ENCODE measurements at places on chromosomes 6 and 20. TPM values are rescaled to one million over a fixed set of nuclear protein-coding genes. Genes with fewer than 3 reads are reported as not detected.

GRCh38 chr6:100614386-100614785 is 149.7 kb upstream of the SIM1 start:
- no peak for DNase-seq

DNA sequence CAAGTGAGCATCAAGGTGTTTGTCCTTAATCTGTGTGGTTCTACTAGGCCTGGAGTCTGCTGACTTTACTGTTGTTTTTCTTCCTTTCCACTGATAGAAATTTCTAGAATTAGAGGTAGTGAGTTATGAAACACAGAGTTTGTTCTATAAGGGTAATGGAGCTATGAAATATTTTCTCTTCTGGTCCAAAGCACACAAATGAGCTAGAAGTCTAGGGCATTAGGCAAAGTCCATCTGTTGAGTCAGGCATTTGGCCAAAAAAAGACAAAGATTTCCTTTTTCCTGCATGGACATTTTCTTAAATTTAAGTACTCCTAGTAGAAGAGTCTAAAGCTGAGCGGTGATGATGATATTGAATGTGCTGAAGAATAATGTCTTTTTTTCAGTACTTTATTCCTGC is 174.3 kb upstream of the STXBP5 start:
- DNase-seq = no peak

CYP39A1 gene
- total RNA-seq = not detected

- DNase-seq = no peak
Measured at GRCh38 chr20:22559711-22560318, 24.6 kb downstream of the FOXA2 start.

SLC16A10 gene
- total RNA-seq = 6.3 TPM

- DNase-seq = no peak
Measured at GRCh38 chr6:153210083-153210482, 79.0 kb upstream of the RGS17 start.

GRCh38 chr6:132320007-132320406 is 81.3 kb downstream of the MOXD1 start:
- DNase-seq = no peak

Measured in T-helper 17 cell (primary cell).